ENCODE measurements at places on chromosomes 5 and 9. TPM values are rescaled to one million over a fixed set of nuclear protein-coding genes. Genes with fewer than 3 reads are reported as not detected.

GRCh38 chr9:81455462-81456219 lies 233.7 kb downstream of the TLE1 start:
- no peak for DNase-seq

- no peak for DNase-seq
These were observed 2.4 kb downstream of the CHMP5 start for GRCh38 chr9:33267151-33267767.

DNA sequence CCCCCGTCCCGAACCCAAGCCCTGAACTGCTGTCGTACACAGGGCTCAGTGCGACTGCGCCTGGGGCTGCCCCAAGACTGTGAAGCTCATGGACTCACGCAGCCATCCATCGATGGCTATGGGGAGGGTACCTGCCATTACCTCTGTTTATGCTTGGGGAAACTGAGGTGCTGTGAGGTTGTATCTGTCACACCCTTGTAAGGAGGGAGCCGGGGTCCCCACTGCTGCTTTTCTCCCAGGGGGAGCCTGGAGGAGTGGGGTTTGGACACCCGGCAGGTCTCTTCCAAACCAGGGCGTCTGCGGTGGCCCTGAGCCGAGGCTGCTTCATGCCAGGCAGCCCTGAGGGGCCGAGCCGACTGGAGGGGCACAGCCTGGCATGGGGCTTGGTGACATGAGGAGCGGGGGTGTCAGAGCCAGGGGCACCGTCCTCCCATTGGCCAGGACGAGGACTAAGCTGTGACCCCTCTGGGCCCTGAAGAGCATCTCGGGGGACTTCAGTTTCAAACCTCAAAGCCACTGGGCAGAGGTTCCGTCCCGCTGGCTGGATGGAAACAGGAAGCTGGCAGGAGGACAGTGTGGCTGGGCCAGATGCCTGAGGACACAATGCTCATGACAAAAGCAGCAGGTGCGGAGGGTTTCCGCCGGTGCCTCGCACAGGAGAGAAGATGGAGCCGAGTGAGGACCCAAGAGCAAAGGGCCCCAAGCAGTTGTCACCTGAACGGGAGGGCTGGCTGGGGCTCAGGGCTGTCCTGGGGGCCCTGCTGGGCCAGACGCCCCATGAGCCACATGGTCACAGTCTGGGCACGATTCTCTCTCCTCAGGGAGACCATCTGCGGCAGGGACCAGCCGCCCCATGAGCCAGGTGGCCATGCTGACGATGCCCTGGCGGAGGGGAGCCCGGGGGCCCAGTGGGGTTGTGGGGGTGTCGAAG lies 54.4 kb upstream of the EXOC3 start:
- DNase-seq = no peak

- no peak for DNase-seq
These were observed 7.1 kb downstream of the NFX1 start for GRCh38 chr9:33297432-33297831.

DNA sequence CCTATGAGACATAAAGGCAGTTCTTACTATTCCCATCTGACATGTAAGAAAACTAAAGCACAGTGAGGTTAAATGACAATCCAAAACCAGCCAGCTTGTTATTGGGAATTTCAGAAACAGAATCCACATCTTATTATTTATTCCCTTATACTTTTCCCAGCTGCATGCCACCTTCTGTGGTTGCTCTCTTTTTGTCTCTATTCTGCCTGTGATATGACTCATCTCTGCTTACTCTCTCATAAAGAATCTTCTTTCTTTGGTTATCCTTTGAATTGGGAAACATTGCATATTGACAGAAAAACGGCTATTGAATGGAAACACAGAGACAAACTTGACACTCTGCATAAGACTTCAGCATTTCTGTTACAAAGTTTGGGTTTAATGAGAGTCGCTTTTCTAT lies 183.2 kb downstream of the TLR4 start:
- no peak for DNase-seq

GRCh38 chr5:141747152-141748141 lies 65.4 kb upstream of the ARAP3 start:
- no peak for DNase-seq

DNA sequence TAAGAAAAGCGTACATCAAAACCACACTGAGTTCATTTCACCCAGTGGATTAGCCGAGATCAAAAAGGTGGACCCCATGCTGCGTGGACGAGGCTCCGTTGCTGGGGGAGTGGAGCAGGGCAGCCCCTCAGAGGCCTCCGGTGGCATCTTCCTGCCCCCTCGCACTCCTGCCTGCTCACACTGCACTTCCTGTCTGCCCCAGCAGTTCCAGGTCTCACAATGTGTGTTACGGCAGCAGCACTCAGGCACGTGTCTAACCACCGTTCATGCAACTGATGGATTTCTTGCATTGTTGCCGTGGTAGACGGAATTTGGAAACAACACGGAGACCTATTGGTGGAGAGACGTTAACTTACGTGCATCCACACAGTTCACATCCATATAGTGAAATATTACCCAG lies 196.6 kb upstream of the OTULINL start:
- no peak for DNase-seq

DNA sequence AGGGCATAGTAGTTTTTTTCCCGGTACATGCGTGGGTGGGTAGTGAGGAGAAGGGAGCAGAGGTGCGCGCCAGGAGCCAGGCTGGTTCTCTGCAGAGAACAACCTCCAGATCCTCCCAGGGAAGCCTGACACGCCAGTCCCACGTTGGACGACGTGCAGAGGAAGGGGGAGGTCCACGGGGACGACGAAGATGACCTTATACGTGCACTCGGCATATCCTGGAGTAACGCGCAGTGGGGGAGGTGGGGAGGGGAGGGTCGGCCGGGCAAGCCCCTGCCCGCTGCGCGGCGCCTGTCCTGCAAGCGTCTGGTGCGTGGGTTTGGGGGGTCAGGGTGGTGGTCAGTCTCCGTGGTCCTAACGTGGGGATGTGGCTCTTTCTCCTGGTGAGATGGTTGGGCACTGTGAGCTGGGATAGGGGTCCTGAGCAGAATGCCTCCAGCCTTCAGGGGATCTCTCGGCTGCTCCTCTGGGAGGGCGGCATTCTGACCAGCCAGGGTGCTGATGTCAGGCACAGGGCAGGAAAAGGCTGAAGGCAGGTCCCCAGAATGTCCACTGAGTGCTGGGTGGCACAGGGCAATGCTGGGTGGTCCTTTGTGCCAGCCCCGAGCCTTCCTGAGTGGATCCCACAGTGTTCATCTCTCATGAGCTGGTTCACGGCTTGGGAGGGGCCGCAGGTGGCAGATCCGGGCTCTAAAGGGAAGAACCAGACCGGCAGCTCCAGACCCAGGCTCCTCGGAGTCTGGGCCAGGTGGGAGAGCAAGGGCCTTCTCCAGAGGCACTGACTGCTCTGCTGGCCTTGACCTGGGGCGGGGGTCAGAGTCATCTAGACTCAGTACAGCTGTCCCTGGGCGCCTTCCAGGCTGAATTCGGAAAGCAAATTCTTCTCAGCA lies 10.5 kb upstream of the SCGB3A1 start:
- DNase-seq = no peak

DNA sequence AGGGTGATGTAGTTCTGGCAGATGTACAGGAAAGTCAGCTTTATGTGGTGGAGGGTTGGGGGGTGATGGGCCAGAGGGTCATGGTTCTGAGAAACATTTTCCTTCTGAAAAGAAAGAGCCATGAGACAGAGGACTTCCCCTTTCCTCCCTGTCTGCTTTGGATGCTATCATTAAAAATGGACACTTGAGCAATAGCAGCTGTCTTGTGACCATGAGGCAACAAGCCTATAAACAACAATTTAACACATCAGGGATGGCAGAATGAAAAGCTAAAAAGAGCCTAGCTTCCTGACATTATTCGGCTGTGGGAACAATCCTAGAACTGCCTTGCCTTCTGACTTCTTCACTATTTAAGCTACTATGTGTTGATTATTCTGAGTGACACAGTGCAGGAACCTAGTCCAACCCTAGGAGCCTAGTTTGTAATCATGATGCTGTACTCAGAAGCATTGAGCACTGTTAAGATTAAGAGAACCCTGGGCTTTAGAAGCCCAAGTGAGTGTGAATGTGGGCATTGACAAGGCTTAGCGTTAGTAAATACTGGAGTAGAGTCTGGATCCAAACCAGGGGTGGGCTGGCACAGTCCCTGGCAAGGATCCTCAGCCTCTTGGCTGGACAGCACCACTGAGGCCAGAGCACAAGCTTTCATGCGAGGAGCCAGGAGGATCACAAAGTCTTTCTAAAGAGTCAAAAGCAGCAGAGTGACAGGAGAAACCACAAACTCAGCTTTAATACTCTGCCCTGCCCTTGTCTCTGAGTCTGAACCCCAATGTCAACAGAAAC lies 178.5 kb upstream of the EGFLAM start:
- no peak for DNase-seq

DNA sequence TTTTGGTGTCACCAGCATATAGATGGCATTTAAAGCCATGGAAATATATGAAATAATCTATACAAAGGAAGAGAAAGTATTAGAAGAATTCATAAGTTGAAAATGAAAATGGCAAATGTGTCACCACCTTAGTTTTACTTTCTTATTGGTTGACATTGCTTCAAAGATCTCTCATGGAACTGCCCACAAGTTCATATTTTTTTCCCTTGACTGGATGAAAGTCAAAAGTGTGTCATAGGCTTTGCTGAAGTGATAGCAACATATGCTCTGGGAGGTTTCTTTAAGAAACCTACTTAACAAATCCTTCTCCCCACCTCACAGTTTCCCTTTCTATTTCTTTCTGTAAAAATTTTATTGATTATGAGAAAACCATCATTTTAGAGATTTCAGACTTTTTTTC lies 127.2 kb downstream of the VPS13A start:
- no peak for DNase-seq

- DNase-seq = no peak
These were observed 103.2 kb upstream of the VCAN start for GRCh38 chr5:83368319-83368718.

DNA sequence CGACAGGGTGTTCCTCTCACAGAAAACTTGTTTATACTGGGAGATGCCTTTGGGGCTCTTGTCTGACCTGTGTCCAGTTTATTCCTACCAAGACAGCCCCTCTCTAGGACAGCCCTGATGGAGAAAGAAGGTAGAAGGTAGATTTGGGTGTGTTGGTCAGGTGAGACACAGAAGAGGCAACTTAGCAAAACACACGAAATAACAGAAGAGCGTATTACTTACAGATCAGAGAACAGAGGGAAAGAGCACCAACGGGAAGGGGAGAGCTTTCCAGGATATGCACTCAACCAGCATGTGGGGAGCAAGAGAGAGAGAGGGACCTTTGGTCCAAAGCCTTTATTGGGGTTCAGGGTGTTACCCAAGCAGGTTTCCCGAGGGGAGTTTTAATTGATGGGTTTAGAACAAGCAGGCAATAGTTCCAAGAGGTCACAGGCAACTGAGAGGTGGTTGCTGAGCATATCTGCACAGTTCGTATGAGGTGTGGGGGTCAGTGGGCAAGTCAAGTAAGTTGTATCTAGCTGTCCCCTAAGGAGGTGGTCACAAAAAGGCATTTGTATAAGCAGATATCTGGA lies 31.8 kb downstream of the BAAT start:
- DNase-seq = no peak

- DNase-seq = no peak
These were observed 253.8 kb upstream of the DAB2 start for GRCh38 chr5:39678534-39678933.

- DNase-seq = no peak
These were observed 5.0 kb downstream of the DMRT3 start for GRCh38 chr9:981491-981898.

DNA sequence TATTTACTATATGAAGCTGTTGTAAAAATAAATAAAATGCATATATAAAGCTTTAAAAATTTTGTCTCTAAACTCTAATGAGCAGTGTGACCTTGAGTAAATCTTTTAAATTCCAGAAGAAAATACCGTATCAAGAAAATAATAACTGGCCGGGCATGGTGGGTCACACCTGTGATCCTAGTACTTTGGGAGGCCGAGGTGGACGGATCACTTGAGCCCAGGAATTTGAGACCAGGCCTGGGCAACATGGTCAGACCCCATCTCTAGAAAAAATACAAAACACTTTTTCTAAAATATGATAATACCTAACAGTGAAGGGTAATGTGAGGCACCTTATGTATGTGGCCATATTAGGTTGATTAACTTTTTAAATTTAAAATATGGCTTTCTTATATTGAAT lies 8.5 kb downstream of the CPEB4 start:
- no peak for DNase-seq

GRCh38 chr5:54470677-54471076 lies 15.2 kb downstream of the HSPB3 start:
- no peak for DNase-seq

GRCh38 chr5:177540438-177540837 lies 13.9 kb downstream of the FAM193B start:
- DNase-seq = no peak

DNA sequence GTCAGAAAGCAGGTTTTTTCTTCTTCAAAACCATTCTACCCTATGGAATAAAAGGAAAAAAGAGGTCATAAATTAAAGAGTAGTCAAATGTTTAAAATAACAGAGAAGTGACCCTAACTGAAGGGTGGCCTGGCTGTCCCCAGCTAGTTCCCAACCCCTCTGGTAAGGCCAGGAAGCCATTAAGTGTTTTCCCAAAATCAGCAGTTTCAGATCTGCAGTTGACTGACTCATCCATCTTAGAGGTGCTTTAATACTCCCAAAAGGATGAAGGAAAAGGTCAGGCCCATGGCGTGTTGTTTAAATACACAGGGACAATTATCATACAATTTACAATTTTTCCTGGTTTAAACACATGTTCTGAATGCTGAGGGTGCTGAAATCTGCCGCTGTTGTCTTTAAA lies 47.9 kb upstream of the TBC1D9B start:
- DNase-seq = no peak

DNA sequence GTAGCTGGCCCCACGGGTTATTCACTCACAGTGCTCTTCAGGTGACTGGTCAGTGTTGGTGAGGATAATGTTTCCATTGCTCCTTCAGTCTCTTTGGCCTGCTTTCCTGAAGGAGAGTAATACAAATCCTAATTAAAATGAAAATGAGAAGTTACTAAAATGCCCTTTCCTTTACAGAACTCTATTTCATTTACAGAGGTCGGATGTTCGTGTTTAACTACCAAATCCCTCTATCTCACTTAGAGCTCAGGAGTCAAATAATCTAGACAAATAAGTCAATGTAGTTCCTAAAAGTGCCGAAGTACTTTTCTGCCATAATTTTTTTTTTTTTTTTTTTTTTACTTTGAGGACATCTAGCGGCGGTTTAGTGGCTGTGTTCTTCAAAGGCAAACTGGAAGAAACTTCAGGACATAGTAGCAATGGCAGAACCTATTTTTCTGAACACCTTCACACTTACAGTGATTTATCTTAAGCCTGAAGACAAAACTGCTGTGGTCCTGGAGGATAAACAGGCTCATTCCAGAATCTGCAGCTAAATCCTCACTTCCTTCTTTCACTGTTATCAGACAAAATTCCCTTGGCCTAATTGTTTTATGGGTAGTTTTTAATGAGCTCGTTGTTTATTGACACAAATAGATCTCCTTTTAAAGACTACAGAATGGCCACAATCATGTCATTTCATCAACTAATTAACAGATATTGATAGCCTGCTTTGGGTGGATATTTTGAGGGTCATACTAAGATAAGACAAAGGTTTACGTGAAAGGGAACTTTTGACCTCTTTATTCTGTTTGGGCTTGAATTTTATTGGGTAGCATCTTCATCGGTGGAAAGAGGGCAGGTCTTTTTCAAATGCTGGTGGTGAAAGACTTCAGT lies 207.6 kb upstream of the DMRTA1 start:
- no peak for DNase-seq

- peak; percentile 7 for DNase-seq
These were observed 83.3 kb upstream of the ZBTB43 start for GRCh38 chr9:126721564-126721981.

Gene AGXT2
- total RNA-seq = not detected

Gene SREK1IP1
- total RNA-seq = 31.6 TPM

Gene GABRB2
- not detected for total RNA-seq

Gene RGS7BP
- total RNA-seq = not detected

Gene DPH7
- 57.0 TPM for total RNA-seq

Gene ORM1
- total RNA-seq = not detected

Gene ADAMTS19
- total RNA-seq = not detected

Gene SH3PXD2B
- 0.10 TPM for total RNA-seq

Gene TAF1L
- not detected for total RNA-seq
